ENCODE measurements at places on chromosomes 13 and 19.

- no peak for DNase-seq
Observed at GRCh38 chr13:32042551-32042950, 11.0 kb downstream of the FRY start.

- no peak for DNase-seq
Observed at GRCh38 chr19:38228491-38229439, 4.7 kb upstream of the DPF1 start.

DNA sequence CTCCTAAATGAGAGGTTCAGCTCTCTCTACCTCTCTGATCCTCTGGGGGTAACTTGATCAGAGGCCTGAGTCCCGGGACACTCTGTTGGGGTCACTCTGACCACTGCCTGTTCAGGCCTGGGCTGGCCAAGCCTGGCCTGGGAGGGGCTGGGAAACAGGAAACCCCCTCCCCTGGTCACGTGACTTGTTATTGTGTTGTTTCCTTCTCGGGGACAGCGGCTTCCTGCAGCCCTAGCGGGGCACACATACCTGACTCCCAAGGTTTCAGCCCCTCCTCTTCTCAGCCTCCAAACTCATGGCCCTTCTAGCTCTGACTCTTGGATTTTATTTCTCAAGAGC, at the start of gene USHBP1:
USHBP1 (minus strand) TSS at position 105 of the 339 bp plus-strand sequence. CDS start 446 bp downstream, outside the sequence.
- no peak for DNase-seq

DNA sequence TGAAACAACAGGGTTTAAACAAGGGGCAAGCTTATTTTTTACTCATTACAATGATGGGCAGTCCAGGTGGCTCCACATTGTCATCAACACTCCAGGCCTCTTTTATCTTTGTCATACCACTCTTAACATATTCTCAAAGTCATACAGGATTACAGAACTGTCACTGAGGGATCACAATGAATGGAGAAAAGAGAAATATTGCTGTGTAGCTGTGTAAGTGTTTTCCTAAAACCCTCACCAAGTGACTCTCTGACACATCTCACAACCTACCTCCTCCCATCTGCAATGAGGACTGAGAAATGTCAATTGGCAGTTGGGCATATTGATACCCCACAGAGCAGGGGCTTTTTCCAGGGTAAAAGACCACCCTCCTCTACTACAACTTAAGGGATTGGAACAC, 562.1 kb downstream of the TBC1D4 start:
- no peak for DNase-seq

DNA sequence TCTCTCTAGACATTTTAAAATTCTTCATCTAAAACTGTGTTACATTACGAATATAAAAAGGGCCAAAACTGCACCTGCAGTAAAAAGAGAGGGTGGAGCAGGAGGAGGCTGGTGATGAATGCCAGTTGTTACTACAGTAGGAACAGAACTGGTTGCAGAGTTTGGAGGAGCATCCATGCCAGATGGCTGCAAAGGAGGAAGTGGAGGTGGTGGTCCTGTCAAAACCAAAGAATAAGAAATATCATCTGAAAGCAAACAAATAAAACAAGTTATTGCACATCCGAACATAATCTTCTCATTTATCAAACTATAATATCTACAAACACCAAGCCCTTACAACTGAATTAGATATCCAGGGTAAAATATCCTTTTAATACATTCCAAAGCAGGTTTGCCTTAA, 40.1 kb downstream of the RBM26 start:
- DNase-seq = no peak

DNA sequence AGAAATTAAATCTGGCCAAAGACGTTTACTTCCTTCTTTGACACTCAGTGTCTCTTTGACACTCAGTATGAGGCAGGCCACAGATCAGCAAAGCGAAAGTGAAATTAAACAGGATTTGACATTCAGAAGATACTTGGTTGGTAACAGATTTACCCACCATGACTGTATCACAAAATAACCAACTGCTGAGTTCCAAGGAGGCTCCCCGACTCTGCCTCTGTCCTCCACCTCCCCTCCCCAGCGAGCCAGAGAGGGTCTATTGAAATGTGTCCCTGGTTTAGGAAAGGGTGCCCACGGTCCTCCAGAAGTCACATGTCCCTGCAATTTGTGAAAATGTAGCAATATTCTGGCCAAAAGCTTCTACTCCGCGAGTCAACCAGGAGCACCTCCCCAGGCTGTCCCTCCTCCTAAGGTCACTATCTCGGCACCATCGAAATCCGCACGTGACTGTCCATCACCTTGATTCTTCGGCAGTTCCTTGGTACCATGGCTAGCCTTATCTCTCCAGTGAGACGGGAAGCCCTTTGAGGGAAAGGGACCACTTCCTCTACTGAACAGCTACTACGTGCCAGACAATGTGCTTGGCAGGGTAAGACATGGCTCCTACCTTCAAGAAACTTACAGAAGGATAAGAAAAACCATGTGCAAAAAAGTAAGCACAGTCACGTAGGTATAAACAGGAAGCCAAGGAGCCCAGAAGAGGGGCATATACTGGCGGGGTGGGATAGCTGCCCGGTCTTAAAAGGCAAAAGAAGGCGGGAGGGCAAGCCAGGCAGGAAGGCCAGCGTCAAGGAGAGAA, 1.5 kb downstream of the N4BP2L1 start:
- DNase-seq = no peak

DNA sequence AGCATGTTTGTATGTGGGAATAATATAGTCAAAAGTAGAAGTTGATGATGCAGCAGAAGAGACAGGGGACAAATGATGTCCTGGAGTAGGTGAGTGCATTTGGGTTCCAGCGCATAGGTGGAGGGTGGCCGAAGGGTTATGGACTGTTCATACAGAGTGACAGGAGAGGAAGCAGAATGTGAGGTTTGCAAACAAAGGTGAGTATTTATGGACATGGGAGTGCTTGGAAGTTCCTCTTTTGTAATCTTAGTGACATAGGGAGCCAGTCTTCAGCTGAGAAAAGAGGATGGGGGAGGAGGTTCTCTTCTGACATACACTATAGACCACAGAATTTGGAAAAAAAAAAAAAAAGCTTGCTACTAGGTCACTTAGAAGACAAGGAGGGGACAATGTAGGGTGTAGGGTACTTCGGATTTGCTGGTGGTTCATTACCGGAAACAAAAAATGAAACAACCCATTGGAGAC, 331.6 kb downstream of the DLEU7 start:
- DNase-seq = no peak

GRCh38 chr13:105070452-105070851, 1465.0 kb downstream of the EFNB2 start:
- DNase-seq = no peak

- no peak for DNase-seq
Observed at GRCh38 chr19:3041761-3042620, 12.9 kb upstream of the TLE2 start.

DNA sequence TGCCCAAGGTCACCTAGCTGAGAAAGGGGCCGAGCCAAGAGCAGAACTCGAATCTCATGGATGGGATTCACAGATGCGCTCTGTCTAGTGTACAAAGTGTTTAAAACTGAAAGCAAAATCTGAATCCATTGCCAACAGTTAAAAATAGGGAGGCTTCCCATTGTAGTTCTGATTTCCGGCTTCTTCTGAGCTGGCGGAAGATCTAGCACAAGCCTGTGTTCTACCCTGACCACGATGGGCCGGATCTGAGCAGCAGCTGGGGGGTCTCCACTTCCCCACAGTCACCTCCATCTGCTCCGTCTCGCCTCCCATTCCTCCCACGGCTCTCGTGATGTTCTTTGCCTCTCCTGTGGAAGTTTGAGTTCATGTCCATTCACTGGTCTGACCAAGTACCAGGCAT, 2.4 kb downstream of the CACNG8 start:
- no peak for DNase-seq

DNA sequence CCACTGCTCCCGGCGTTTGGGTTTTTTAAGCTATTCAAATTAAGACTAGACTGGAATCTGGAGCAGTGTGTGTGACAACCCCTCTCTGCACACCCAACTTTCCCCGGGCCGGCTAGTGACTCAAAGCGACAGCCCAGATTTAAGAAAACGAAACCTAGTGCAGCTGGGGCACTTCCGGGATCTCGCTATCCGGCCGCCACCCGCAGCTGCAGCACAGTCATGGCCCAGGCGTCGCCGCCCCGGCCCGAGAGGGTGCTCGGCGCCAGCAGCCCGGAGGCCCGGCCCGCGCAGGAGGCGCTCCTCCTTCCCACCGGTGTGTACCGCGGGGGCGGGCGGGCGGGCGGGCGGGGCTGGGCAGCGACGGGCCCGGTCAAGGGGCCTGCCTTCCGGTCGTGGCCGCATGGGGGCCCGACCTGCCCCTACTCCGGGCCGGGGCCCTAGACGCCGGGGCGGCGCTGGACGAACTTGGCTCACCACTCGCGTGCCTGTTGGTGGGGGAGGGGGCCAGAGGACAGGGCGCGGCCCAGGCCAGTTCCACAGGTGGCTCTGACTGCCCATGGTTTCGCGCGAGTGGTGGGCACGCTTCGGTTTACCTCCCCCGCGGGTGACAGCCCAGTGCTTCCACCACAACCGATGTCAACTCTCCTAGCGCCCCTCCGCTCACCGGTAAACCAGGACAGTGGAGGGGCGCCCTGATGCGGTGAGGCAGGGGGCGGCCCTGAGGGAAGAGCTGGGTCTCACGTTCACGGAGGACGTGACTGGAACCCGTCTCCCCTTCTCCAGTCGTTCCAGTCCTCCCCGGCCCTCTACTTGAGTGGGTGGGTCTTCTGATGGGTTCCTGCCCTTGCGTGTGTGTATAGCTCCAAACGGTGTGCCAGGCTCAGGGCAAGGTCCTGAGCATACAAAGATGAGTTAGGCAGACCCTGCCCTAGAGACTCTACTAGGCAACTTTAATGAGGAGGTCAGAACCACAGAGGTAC, at the start of gene PHF11:
PHF11 (plus strand) TSS at position 171 of the 980 bp plus-strand sequence; CDS start at position 220, 49 bp downstream.
- peak; percentile 88 for DNase-seq

DNA sequence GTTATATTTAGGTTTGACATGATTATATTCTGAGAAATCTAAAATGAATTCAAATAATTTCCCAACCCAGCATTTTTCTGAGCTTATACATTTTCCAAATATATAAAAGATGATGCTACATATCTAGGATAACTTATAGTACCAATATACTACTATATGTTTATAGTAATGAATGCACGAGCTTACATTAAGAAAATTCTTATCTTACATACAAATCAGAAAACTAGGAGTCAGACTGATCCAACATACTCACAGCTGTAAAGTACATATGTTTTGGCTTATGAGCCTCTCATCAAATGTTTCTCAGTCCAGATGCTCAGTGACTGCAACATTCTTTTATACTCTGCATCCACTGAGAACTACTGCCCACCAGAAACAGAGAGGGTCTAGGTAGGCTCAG, 491.3 kb upstream of the KLF12 start:
- DNase-seq = peak; percentile 61

DNA sequence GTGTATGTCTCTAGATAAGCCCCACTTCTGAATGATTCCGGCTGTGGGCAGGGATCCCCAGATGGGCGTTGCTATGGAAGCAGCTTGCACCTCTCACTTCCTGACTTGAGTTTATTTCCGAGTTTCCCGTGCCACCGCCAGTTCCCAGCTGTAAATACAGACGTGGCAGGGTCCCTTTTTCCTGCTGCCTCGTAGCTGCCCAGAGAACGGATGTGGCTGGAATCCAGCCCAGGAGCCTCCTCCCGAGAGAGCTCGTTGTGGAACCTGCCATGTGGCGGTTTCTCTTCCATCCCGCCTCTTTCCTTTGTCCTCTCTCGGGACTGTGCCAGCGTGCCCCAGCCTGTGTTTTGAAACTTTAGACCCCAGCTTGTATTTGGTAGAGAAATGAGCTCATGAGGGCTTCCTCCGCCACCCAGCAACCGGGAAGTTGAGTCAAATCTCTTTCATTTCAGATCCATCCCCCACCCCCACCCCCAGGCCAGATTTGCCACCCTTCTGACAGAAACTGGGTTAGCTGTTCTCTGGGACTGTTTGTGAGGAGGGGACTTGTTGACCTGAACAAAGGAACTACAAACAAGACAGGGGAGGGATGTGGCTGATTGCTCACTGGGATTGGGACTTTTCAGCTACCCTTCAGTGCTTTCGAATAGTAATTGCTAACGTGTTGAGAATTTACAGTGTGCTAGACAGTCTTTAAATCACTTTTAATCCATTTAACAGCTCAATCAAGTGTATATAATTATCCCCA, 96.6 kb downstream of the SIPA1L3 start:
- DNase-seq = peak; percentile 97

DNA sequence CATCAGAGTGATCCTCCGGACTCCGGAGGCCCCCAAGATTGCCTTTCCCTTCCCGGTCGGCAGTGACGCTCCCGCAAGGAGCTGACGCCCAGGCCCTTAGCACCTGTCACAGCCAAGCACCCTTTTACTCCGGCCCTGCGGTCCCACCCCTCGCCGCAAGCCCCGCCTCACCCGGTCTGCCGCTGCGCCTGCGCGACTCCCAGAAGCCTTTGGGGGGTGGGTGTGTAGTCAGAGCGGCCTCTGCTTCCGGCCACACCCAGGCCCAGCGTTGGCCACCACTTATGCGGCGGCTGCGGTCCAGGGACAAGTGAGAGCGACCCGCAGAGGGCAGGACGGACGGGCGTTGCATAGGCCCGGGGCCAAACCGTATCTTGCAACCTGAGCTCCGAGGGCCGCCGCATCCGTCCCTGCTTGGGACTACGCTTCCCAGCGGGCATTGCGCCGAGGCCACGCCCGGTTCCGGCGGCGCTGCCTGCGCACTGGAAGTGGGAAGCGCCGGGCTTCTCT, 441 bp upstream of the ZFP28 start:
- peak; percentile 88 for DNase-seq

- no peak for DNase-seq
Observed at GRCh38 chr19:2747349-2747748, 7.5 kb upstream of the SLC39A3 start.

DNA sequence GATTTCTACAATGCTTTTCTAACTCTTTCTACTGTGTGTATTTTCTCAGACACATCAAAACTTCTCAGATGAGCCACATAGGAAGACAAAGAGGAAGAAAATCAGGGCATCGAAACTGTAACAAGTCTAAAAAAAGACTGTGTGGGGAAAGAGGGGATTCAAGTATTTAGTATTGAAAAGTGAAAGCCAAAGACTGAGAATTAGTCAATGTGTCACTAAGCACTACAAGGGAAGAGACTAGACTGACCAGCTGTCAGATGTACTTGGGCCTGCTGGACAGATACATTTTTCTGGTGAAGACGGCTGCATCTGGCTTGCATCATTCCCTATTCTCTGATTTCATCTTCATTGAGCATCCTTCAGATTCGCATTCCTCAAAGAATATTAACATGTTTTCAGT, 25.4 kb downstream of the COMMD6 start:
- DNase-seq = no peak

DNA sequence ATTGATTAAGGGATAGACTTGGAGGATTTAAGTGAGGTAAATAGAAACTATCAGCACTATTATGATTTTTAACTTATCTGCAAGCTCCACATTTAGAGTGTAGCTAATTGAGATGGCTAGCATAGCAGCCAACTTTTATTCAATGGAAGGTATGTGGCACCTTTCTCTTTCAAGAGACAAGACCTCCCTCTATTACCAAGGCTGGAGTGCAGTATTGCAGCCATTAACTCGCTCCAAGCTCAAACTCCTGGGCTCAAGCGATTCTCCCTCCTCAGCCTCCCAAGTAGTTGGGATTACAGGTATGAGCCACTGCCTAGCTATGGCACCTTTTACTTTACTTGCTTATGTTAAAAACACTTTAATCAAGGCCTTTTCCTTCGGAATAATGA, 8.2 kb downstream of the TPT1 start:
- no peak for DNase-seq

Data from fibroblast of skin of back (primary cell).